Astrocyte of the spinal cord (primary cell): ENCODE measurements at places on chromosomes 6 and 20.
A peak's percentile ranks its signal among the peaks of the same experiment; 100 is the strongest.

- no peak for DNase-seq
Measured at GRCh38 chr6:166657531-166657930, 30.5 kb upstream of the RPS6KA2 start.

- peak; percentile 70 for DNase-seq
Measured at GRCh38 chr6:85498596-85499258, 48.8 kb downstream of the NT5E start.

DNA sequence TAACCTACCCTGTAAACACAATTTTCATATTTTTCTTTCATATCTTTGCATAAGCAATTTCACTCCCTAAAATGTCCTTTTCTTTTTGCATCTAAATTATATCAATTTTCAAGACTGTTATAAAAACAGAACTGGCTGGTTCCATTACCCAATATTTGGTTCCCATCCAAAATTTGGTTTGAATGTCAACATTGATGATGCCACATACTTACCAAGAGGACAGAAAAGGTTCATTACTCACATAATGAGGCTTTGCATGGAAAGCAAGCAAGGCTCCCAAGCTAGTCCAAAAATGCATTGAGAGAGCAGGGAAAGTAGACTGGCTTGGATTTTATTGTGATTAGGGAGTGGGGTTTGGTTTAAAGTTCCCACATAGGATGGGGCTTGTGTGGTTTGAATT is 144.4 kb upstream of the AKIRIN2 start:
- no peak for DNase-seq

- DNase-seq, result peak; percentile 33
Measured at GRCh38 chr6:138087593-138088325, 19.5 kb downstream of the PERP start.

DNA sequence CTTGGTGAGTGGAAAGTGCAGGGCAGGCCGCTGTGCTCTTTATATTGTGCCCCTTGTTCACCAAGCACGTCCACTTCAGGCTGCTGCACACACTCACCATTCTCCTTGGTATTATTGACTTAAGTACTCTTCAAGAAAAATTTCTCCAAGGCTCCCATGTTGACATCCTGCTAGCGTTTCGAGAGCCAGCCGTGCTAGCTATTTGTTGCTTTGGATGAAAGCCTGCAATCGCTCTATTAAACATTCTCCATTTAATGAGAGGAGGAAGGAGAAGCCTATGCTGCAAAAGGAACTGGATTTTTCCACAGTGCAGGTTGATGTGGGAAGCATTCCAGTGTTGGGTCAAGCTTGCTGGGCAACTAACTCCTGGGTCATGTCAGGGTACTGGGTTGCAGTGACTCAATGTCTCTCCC is 113.5 kb downstream of the CD83 start:
- DNase-seq, result no peak

GRCh38 chr6:106574741-106575458 is 54.4 kb downstream of the RTN4IP1 start:
- DNase-seq, result peak; percentile 81

DNA sequence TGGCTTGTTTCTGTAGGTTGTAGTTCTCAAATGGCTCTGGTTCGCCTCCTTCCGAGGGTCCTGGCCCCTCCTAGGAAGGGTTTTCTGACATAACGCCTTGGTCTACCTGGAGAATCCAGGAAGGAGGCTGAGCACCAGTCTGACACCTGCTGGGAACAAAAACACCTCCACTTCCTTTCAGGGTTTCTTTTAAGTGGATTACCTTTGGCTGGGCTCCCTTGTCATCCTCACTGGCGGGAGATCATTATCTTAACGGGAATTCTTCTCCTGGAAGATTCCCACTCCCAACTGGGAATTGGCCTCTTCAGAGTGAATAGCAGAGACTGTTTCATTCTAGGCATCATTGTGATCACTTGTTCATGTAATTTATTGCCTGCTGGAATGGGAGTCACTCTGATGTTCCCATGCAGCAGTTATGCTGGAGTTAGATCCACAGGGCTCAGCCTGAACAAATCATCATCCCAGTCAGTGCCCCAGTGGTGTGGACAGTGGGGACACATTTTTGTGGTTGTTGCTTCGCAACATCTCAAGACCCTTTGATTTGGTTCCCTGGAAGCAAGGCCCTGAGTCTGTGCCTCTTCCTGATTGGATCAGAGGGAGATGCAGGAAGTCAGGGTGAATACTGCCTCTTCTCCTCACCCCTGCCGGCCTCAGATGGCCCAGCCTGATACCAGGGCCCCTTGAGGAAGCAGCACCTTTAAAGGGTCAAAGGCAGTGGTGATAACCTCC is 49.1 kb downstream of the LYRM2 start:
- no peak for DNase-seq

GRCh38 chr20:1015181-1015580 is 13.1 kb upstream of the RSPO4 start:
- no peak for DNase-seq

GRCh38 chr6:112846681-112847080 is 499.6 kb downstream of the RFPL4B start:
- no peak for DNase-seq

- no peak for DNase-seq
Measured at GRCh38 chr20:14406495-14406894, 69.1 kb upstream of the FLRT3 start.

DNA sequence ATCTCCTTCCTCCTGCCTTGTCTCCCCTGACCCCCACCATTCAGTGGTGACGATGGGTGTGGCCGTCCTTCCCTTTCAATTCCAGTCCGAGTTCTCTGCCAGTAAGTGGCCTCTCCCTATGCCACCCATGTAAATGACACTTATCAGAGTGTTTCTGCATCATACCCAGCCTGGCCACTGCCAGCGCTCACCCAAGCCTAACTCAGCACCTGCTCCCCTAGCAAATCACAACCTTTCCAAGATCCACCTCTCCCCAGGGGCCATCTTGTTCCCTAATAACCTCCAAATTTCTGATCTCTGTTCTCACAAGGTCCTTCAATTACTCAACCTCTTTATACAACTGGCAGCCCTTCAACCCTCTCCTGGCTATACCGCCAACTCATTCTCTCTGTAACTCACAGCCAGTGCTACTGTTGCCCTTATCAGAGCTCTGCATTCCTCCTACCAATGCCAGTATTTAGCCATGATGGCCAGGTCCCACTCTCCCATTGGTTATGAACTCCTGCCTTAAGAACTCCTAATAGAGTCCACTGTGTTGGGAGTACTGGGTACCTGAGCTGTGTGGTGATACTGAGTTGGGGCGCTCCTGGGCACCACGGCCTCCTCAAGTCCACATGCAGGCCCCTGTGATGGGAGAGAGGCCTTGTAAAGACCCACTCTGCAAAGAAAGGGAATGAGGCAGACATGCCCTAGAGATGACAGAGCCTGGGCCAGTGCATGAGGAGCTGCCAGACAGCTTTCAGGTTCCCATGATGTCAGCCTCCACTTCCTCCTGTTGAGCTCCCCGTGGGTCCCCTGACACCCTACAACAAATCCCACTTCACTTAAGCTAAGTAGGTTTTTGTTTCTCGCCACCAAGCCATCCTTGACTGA is 187.4 kb upstream of the RREB1 start:
- DNase-seq, result no peak
